ENCODE measurements at places on chromosomes 2 and 18. TPM values are rescaled to one million over a fixed set of nuclear protein-coding genes. Genes with fewer than 3 reads are reported as not detected.
A peak's percentile ranks its signal among the peaks of the same experiment; 100 is the strongest.

Gene CCDC148
- total RNA-seq = 2.5 TPM

Gene CHST9
- total RNA-seq = 0.42 TPM

Gene COL4A4
- 7.0 TPM for total RNA-seq

Gene XDH
- total RNA-seq = not detected

Gene OSBPL1A
- total RNA-seq = 78.2 TPM

Gene TTC21B
- total RNA-seq = 37.0 TPM

Gene IWS1
- total RNA-seq = 36.6 TPM

Gene ADAM23
- total RNA-seq = 3.0 TPM

DNA sequence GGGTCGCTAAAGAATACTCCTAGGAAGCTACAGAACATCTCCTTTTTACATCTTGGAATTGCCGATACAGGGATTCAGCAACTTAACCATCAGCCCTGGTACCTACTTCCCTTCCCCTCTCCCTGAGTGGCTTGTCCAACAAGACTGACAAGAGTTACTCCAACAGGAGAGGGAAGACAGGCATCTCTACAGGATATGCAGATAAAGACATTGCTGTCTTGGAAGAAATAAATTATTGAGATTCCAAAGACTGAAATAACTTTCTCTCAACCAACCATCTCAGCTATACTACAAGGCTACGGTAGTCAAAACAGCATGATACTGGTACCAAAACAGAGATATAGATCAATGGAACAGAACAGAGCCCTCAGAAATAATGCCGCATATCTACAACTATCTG, 87.2 kb downstream of the TRABD2A start:
- DNase-seq = no peak

GRCh38 chr2:2870106-2870505, 507.5 kb downstream of the EIPR1 start:
- DNase-seq = no peak

DNA sequence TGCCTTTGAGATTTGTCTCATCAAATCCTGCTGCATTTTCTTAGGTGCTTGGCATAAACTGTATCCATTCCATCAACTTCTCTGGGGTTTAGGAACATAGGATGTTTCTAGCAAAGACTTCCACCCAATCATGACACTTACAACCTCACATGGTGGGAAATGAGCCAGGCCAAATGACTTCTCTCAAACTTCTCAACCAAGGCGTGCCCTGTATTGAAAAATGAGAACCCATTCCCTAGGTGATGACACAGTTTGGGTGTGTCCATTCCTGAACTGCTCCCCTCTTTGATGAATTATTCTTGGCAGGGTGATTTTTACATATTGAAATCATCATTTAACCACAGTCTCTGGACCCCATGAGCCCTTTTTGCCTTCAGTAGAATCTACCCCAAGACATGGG, 161.1 kb downstream of the EN1 start:
- no peak for DNase-seq

DNA sequence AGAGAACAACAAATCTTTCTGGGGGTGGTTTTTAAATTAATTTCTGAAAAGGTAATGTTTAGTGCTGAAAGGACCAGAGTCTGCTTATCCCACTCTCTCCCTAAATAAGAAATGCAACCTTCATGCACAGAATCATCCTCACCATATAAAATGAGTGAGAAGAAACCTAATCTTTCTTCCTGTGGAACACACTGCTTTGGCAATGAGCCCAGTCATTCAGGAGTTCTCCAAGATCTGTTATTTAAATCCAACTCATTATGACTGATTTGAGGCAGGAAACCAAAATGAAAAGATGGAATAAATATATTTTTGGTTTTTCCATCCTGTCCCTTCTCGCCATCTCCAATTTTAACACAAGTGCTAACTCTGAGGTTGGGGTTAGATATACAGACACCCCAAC, 228.3 kb downstream of the SRBD1 start:
- no peak for DNase-seq

DNA sequence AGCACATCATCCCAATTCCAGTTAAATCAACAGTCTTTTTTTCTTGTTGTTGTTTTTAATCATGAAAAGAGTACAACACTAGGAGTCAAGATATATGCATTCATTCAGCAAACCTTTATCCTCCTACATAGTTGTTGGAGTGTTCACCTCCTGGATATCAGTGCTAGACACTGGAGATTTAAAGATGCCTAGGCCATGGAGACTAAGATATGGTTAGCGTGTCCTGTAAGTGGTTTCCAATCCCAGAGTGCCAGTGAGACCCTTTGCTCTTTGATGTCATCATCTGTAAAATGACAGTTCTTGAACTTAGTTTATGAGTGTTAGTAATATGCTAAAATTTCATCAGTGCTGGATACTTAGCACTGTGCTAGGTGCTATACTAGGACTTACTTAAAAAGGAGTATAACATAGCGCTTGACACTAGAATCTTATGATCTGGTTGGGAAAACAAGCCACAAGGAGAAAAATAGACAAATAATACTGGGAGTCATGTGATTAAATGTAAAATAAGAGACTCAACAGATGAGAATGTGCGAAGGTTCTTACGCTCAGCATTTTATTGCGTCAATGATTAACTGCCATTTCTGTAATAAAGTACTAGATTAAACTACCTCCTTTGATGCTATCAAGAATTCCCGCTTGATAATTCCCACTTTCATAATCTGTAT, 31.5 kb downstream of the BABAM2 start:
- DNase-seq = no peak

DNA sequence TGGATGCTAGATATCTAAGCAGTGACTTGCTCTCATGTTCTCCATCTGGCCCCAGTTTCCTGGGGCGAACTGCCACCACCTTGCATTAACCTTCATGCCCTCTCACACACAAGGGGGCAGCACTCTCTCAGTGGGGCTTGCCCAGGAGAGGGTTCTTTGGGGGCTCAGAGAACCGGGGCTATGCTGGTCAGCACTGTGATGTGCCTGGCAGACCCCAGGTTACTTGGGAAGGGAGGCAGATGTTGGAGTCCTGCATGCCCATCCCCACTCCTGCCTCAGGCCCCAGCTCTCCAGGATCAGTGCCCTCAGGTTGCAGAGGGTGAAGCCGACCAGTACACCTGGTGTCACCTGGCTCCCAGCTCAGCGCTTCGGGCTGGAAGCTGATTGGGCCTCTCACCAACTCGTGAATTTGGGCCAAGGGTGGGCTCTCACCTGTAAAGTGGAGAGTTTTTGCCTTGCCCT, 396.2 kb upstream of the HS6ST1 start:
- peak; percentile 74 for DNase-seq

- DNase-seq = no peak
These were observed 54.7 kb downstream of the BIN1 start for GRCh38 chr2:127052057-127052770.

GRCh38 chr2:190255676-190256075, 64.0 kb downstream of the HIBCH start:
- no peak for DNase-seq

DNA sequence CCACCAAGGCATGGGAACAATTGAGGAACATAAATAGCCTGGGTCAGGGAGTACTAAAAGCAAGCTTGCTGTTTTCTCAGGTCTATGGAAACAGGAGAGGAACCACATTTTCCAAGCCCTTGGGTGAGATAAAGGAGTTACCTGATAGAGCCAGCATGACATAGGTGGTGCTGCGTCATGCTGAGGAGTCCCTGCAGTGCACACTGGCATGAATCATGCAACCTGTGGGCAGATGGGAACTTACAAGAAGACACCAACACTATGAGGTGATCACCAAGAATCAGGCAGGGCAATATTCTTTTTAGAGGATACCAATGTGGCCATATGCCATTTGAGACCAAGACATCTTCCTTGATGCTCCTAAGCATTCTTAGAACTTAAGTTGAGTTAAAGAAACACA, 531.8 kb downstream of the ZEB2 start:
- no peak for DNase-seq

GRCh38 chr2:33083699-33084387, 137.1 kb downstream of the LTBP1 start:
- DNase-seq = no peak

DNA sequence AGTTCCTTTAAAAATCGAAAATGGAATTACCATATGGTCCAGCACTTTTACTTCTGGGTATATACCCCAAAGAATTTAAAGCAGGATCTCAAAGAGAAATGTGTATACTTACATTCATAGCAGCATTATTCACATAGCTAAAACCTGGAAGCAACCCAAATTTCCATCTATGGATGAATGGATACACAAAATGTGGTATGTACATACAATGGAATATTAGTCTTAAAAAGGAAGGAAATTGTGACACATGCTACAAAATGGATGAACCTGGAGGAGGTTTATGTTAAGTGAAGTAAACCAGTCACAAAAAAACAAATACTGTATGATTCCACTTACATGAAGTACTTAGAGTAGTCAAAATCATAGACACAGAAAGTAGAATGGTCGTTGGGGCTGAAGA, 147.9 kb upstream of the LTBP1 start:
- DNase-seq = no peak

- DNase-seq = no peak
These were observed 234.0 kb upstream of the RAB12 start for GRCh38 chr18:8375249-8375648.

DNA sequence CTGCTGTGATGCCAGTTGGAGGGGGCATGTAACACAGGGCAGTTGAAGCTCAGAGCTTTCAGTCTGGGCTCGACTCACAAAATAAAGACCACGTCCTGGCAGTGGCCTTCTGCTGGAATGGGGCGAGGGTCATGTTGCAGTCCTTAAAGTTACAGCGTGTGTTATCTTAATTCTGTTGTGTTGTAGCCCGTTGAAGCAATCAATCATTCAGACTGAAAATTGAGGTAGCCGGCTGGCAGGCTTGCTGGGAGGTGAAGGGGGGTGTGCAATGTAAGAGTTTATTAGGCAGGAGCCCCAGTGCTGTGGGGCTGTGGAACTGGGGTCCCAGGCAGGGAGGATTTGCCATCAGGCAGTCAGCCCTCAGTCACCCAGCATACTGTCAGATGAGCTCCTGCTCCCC, 136.9 kb upstream of the EPAS1 start:
- no peak for DNase-seq

DNA sequence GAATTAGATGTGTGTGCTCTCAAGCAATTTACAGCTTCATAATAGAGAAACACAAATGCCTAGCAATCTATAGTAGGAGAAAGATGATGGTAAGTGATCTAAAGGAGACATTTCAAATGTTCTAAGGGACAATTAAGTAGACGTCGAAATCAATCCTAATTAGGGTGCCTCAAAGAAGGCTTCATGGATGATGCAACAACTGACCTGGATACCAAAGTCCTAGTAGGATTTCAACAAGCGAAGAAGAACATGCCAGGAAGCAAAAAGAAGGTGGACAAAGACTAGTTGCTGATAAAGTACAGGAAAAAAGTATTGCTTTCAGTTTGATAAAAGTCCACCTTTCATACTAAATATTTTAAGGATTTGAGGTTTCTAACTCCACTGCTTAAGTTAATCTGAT, 12.5 kb downstream of the FIGN start:
- no peak for DNase-seq

GRCh38 chr2:124661558-124661957, 636.5 kb downstream of the CNTNAP5 start:
- DNase-seq = no peak

Measured in esophagus muscularis mucosa (tissue), 4 donors.